ENCODE measurements at places on chromosomes 13 and 19.

- DNase-seq: no peak
These were observed 18.8 kb downstream of the TMEM143 start for GRCh38 chr19:48344892-48345291.

GRCh38 chr13:91056746-91057145, 290.7 kb upstream of the MIR17HG start:
- DNase-seq: no peak

- DNase-seq: no peak
These were observed 53.4 kb downstream of the ABCC4 start for GRCh38 chr13:95247852-95248251.

DNA sequence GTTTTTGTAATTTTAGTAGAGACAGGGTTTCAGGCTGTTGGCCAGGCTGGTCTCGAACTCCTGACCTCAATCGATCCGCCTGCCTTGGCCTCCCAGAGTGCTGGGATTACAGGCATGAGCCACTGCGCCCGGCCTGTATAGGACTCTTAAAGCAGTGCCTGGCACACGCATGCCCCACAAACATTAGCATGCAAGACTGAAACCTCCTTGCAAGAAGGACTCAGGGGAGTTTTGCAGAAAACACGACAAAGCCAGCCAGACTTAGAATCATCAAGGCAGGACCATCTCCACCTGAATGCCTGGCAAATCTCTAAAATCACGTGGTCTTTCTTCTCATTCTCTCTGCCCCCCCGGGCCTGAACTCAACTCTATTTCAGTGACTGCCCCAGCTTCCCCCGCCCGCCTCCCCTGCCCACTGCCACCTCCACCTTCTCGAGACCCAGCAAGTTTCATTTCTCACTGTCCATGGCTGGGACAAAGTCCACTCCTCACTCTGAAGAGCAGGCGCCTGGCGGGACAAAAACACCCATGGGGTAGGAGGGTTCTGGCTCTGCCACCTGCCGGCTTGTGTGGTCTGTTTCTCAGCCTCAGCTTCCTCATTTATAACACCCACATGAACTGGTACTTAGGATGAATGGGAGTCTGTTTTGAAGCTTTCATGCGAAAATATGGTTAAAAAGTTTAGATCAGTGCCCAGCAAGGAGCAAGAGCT, 2.4 kb downstream of the TICAM1 start:
- DNase-seq: no peak

- no peak for DNase-seq
These were observed 422.3 kb downstream of the SPRY2 start for GRCh38 chr13:79918620-79919019.

DNA sequence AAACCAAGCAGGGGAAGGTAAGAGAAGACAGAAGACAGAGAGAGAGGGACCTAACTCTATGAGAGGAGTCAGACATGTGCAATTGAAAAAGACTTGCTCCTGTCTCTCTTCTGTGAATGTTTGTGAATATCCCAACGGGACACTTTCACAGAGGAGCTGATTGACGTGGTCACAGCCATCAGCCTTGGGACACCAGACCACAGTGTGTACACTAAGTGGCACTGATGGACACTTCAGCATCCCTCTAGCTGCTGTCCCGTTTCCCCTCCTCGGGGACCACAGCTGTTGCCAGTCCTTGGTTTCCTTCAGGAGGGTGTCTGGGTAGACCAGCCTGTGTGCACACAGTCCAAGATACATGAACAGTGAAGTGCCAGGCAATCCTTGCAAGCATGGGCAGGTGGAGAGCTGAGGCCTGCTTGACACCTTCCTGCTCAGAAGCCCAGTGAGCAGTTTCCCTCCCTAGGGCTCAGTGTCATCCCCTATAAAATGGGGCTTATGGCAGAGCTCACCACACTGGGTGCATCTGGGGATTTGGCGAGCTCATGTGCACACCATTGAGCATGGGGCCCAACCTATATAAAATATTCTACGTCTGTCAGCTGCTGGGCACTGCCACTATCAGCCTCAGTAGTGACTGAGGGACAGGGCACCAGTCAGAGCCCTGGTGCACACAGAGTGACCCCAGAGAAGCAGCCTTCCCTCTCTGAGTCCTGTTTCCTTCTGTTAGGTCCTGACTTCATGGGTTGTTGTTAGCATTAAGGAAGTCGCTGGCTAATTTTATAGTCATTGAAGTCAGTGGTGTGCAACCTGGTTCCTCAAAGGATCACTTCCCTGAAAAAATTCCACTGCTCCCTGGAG, 4.3 kb upstream of the USF2 start:
- no peak for DNase-seq

DNA sequence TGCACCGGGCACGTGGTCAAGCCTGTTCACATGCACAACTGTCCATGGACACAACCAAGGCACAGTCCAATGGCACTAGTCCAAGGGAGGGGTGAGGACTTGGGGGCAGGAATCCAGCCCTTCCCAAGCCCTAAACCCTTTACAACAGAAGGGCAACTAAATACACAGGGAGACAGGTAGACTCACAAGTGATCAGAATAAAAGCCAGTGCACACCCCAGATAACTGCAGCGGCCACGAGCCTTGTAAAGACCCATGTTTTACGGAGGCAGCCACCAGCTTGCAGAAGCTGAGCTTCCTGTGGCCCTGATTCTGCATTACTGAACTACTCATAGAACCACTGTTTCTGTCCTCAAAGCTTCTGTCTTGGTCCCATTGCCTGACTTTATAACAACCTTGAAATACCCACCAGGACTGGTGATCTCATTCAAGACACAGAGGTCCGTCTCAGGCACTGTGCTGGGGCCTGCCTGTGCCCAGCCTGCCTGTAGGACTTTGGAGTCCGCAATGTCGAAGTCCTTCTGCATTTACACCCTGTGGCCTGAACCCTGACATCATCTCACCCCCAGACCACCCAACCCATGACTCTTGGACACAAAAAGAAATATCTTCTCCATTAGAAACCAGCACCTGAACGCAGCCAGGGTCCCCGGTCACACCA, 181.2 kb downstream of the COL4A1 start:
- no peak for DNase-seq

- DNase-seq: no peak
These were observed 254.3 kb upstream of the PRR20A start for GRCh38 chr13:56886398-56886797.

- DNase-seq: no peak
These were observed 9.3 kb downstream of the TPT1 start for GRCh38 chr13:45331692-45332035.

GRCh38 chr13:27120011-27120410, 51.6 kb downstream of the USP12 start:
- DNase-seq: no peak

DNA sequence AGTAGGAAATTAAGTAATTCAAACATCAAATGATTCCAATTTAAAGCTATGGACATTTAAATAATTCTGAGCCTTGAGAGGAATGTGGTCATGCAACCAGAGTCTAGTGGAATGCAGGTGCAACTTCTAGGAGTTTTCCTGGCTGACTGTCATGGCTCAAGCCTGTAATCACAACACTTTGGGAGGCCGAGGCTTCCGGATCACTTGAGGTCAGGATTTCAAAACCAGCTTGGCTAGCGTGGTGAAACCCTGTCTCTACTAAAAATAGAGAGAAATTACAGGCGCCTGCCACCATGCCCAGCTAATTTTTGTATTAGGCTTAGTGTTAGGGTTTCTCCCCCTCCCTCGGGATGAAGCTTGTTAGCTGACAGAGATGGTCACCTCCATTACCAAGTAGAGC, 6.4 kb downstream of the ZNF808 start:
- DNase-seq: no peak

- DNase-seq: no peak
These were observed 64.2 kb downstream of the CCDC70 start for GRCh38 chr13:51925865-51926527.

GRCh38 chr19:10872546-10873107, 1.3 kb downstream of the CARM1 start:
- DNase-seq: no peak

DNA sequence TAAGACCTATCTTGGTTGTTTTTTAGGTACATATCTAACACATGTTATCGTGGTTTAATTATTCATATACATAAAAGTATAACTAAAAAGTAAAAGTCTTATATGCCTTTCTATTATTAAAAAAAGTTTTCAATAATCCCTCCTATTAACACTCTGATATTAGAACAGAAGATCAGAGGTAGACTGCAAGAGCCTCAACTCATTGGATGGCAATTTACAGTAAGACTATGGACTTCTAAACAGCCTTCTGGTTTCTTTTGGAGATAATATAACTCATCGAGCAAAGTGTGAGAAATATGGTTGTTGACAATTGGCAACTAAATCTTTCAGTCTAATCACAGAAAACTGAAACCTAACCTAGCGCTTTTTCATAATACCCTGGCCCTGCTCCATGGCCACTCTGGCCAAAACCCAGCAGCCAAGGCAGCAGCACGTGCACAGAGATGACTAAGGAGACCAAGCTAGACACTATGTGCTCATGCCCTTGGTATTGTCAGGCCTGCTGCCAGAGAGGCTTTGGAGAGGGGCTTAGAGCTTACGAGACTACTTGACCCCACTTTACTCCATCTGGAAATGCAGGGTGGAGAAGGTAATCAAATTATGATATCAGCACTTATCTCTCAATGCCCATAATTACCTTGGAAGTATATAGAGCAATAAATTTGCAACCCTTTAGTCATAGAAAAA, 40.6 kb upstream of the EEF1AKMT1 start:
- no peak for DNase-seq

DNA sequence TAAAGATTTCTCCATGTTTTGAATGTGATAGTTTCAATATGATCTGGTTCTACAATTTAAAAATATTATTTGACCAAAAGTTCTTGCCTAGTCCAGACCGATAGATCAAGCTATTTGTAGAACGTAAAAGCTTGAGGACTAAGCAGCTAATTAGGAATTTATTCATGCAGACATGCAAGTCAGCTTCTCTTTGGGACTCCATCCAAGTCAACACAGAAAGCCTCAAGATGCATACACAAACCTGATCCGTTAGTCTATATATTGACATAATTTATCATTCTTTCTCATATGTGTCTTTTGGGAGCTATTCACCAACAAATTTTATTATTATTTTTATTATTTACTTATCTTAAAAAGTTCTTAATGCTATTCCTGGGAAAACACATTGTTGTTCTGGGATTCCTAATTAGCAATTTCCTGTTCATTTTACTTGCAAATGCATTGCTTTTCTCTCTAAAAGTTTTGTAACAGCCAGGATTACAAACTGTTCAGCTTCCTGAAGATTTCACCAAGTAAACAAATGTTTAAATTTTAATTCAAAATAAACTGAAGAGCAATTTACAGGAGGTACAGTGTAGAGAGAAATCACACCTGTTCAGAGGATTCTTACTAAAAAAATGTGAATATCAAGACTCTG, 375.3 kb downstream of the GPC5 start:
- no peak for DNase-seq
